Stimulated activated CD4-positive, alpha-beta T cell treated with anti-CD3 and anti-CD28 coated beads, Interleukin-15, amount 100 ng/mL, for 48 hours (primary cell): ENCODE measurements at places on chromosomes 1 and 21.

DNA sequence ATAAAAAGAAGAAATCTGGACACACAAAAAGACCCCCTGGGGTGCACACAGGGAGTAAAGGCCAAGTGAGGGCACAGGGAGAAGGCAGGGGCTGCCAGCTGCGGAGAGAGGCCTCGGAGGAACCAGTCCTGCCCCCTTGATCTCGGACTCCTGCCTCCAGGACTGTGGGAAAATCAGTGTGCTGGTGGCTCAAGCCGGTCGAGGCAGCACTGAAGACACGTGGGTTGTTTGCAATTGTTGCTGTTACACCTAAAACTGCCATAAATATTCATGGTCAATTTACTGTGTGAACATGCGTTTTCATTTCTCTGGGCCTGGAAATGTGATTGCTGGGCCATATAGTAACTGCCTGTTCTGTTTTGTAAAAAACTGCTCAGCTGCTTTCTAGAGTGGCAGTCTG, 18.5 kb downstream of the IBA57 start:
- no peak for DNase-seq

- no peak for DNase-seq
Observed at GRCh38 chr1:26530410-26530894, 891 bp downstream of the RPS6KA1 start.

DNA sequence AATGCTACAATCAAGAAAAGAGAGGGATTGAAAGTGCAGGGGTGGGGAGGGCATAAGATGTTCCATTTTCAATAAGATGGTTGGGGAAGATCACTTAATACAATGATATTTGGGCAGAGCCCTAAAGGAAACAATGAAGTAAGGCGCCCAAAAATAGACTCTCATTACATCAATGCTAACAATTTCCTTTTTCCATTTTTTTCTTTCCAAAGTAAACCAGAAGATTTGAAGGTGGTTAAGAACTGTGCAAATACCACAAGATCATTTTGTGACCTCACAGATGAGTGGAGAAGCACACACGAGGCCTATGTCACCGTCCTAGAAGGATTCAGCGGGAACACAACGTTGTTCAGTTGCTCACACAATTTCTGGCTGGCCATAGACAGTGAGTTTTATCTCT, 16.8 kb downstream of the IFNAR2 start:
- no peak for DNase-seq

DNA sequence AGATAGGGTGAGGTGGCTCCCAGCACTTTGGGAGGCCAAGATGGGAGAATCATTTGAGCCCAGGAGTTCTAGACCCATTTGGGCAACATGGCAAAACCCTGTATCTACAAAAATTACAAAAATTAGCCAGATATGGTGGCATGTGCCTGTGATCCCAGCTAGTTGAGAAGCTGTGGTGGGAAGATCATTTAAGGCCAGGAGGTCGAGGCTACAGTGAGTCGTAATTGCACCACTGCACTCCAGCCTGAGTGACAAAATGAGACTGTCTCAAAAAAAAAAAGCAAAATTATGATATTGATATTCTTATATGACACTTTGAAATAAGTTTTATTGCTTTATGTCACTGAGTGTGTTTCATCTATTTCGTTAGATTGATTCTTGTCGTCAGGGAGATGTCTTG, 7.4 kb downstream of the ACADM start:
- no peak for DNase-seq

GRCh38 chr1:176049582-176049981, 157.5 kb downstream of the COP1 start:
- DNase-seq: no peak

DNA sequence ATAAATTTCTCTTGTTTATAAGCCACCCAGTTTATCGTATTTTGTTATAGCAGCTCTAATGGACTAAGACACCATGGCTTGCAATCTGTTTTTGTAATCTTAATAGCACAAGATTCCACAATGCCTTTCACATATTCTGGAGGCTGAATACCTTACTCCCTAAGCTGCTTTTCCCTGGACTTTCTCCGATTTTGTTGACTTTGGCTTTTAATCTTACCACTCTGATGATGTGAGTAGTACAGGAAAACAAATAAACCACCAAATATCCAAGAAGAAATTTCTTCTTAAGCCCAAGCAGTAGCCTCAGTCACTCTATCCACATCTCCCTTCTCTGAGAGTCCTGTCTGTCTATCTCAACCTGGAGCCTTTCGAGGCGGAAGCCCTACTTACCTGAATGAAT, 838.6 kb downstream of the LTN1 start:
- no peak for DNase-seq

DNA sequence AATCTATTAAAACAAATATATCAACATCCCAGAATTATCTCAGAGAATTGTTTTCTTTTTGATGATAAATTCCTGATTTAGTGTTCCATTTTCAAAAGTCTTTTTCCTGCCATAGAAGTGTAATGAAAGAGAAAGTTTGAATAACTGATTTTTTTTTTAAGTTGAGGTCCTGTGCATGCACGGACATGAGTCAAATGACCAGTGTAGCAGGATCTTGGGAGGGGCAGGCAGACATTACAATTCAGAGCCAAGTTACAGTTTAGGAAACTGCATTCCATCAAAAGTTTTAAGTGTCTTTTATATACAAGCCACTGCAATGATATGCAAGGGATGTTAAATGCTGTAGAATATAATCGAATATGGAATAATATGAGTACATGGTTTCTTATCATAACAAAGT, 227.5 kb downstream of the HMCN1 start:
- no peak for DNase-seq

- no peak for DNase-seq
Observed at GRCh38 chr1:6048179-6048867, 2.6 kb downstream of the KCNAB2 start.

GRCh38 chr1:88549536-88549935, 134.5 kb upstream of the PKN2 start:
- DNase-seq: no peak

DNA sequence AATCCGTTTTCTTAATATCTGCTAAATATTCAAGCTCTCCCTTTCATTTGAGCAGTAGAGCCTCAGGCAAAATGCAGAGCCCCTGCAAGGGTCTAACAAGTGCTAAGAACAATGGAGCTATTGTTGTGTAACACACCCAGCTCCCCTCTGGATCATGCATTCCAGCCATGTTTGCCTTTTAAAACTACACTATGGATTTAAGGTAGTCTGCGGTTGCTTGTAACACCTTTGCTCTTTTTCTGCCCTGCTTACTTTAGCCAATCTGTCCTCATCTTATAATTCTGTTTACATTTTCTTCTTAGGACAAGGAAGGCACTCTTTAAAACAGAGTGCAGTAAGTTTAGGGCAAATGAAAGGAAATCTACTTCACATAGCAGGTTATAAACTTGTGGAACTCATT, 60.0 kb upstream of the C1orf105 start:
- DNase-seq: no peak

DNA sequence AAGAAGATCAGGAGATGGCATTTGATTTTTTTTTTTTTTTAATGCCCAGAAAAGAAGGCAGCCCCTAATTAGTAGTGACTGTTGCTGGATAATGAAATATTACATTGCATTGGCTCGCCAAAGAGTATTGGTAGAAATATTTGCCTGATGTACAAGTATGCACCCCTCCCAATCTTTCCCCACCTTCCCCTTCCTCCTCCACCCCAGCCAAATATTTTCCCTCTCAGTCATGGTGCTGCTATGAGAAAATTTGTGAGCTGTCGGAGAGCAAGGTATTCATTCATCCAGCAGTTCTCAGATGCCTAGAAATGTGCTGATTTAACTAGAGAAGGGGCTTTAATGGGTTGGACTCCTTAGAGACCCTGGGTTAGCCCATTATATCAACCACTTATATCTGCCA, 50.5 kb upstream of the IKBKE start:
- no peak for DNase-seq

DNA sequence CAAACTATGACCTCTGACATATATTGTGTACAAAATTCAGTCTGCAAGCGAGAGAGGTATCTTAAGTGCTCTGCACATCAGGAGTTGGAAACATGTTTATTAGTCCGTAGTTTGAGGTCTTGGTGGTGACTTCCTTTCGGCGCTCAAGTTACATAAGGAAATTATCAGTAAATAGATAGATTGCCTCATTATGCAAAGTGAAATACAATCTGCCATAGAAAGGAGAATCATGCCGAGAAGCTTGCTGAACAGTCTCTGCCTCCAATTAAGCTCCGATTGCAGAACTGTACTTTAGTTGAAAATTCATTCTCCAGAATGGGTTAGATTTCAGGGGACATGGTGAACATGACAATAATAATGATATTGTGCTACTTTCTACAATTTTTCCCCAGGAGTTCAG, 271.8 kb downstream of the BRINP2 start:
- no peak for DNase-seq

- no peak for DNase-seq
Observed at GRCh38 chr1:48084826-48085225, 87.6 kb upstream of the TRABD2B start.

GRCh38 chr1:20390589-20391331, 95.2 kb downstream of the CAMK2N1 start:
- DNase-seq: no peak

GRCh38 chr1:64986903-64987871, 20.8 kb upstream of the JAK1 start:
- no peak for DNase-seq

- peak; percentile 55 for DNase-seq
Observed at GRCh38 chr1:235253219-235253962, 74.6 kb downstream of the ARID4B start.

- no peak for DNase-seq
Observed at GRCh38 chr1:172347416-172347815, 73.1 kb upstream of the C1orf105 start.

- no peak for DNase-seq
Observed at GRCh38 chr1:150168960-150169601, 19.4 kb downstream of the PLEKHO1 start.

DNA sequence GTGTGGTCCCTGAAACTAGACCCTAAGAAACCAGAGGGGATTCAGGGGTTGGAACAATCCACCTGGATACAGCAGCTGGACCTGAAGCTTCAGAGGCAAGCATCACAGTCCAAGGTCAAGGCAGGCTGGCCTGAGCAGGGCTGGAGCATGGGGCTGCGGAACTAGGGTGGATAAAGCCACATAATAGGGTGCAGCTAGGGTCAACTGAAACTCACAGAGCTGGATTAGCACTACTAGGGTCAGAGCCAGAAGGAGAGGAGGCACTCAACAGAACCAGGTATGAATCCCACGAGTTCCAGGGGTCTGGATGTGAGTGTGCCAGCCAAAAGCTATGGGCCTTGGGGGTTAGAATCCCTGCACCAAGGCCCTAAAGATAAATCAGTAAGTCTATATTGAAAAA, 231.0 kb upstream of the KIAA0040 start:
- DNase-seq: no peak

- no peak for DNase-seq
Observed at GRCh38 chr1:228511546-228512445, 24.6 kb downstream of the RNF187 start.

- no peak for DNase-seq
Observed at GRCh38 chr1:156095906-156096508, 13.7 kb upstream of the MEX3A start.
